ENCODE measurements at places on chromosomes 6 and 20.
A peak's percentile ranks its signal among the peaks of the same experiment; 100 is the strongest.

GRCh38 chr6:47207261-47207660 is 102.4 kb downstream of the TNFRSF21 start:
- no peak for DNase-seq

- DNase-seq = peak; percentile 49
Observed at GRCh38 chr6:5379647-5380242, 118.4 kb downstream of the FARS2 start.

DNA sequence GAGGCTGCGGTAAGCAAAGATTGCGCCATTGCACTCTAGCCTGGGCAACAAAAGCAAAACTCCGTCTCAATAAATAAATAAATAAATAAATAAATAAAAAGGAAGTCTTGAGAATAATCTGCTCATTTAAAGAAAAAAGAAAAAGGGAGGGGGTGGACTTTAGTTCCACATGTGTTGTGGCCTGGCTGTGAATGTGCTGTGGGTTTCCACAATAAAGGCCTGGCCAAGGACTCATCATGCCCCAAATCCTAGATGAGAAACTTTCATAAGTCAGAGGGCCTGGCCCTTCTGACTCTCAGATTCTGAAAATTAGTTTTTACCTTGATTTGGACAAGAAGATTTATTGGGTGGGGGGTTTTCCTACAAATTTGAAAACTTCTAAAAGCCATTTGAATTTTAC is 48.4 kb downstream of the RIOK1 start:
- no peak for DNase-seq

DNA sequence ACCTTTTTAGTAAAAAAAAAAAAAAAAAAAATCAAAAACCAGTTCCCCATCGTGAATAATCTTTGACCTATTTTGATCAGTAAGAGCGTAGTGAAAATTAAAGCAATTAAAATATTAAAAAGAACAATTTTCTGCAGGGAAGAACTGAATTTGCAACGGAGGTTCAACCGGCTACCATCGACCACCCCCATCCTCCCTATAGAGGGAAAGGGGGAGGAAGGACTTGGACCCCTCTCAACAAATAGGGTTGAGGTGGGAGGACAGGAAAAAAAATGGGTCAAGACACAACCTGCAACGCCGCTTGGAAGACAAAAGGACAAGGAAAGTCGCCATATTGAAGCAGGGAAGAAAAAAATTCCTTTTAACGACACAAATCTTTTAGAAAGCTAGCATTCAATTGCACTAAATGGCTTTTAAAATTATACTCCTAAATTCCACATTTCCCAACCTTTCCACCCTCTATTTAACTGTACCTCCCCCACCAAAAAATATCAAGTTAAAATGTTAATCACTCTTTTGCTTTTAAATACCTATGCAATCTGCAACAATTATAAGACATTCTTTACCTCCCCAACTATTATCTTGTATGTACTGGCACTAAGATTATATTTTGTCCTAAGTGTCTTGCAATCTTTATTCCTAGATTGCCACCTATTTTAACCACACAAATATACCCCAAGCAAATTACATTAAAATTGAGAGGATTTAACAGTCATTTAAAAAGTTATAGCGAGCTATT is 1.7 kb downstream of the PPP1R10 start:
- DNase-seq = peak; percentile 51

DNA sequence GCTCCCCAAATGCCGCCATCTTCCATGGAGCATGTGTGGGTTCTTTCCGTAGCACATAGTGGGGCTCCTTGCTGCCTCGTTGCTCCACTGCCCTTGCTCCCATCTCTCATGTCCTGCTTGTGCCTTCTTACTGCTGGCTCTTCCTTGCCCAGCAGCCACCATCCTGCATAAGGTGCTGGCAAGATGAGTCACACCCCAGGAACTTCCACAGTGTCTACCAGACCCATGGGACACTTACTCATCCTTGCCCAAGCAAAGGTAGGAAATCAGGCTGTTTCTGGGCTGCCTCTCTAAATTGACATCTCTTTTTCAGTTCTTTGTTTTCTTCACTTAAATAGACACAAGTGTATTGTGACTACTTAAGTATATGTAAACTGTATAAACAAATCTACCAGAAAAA is 39.4 kb upstream of the RGS17 start:
- DNase-seq = no peak

DNA sequence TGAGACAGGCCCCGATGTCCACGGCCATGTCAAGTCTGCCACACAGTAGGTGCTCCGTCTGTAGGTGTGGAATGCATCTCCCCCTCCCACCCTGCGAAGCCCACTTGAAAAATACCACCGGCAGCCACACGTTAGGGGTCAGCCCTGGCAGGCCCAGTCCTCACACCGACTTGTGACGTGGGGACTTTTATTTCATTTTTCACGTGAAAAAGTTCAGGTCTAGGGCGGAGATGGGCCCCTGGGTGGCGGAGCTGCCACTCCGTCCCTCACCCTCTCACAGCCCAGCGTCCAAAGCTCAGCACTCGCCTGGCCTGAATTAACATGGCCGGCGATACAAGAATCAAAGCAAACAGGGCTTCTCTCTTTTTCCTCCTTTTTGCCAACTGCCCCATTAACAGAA is 3.8 kb upstream of the TUBB1 start:
- DNase-seq = no peak

- no peak for DNase-seq
Observed at GRCh38 chr6:144405163-144405562, 120.0 kb downstream of the UTRN start.

GRCh38 chr20:61846741-61847419 is 218.8 kb downstream of the TAF4 start:
- DNase-seq = no peak

DNA sequence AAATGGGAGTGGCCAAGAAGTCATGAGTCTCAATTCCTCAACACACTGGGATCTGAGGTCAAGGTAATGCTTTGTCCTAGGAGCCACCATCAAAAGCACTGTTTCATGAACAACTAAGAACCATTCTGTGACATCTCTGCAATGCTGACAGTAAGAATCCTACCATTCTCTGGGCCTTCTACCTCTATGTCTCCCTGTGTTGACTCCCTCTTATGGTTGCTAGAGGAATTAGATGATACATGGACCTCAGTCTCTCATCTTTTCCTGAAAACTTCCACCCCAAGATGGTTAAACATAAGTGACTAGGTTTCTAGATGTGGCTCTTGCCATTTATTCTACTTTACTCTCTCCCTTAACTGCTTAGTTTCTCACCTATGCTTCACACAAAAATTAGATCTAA is 9.1 kb downstream of the MTRF1L start:
- no peak for DNase-seq

GRCh38 chr6:46184114-46184513 is 13.3 kb upstream of the ENPP5 start:
- DNase-seq = no peak

GRCh38 chr20:19652591-19653026 is 105.4 kb upstream of the RIN2 start:
- DNase-seq = no peak

DNA sequence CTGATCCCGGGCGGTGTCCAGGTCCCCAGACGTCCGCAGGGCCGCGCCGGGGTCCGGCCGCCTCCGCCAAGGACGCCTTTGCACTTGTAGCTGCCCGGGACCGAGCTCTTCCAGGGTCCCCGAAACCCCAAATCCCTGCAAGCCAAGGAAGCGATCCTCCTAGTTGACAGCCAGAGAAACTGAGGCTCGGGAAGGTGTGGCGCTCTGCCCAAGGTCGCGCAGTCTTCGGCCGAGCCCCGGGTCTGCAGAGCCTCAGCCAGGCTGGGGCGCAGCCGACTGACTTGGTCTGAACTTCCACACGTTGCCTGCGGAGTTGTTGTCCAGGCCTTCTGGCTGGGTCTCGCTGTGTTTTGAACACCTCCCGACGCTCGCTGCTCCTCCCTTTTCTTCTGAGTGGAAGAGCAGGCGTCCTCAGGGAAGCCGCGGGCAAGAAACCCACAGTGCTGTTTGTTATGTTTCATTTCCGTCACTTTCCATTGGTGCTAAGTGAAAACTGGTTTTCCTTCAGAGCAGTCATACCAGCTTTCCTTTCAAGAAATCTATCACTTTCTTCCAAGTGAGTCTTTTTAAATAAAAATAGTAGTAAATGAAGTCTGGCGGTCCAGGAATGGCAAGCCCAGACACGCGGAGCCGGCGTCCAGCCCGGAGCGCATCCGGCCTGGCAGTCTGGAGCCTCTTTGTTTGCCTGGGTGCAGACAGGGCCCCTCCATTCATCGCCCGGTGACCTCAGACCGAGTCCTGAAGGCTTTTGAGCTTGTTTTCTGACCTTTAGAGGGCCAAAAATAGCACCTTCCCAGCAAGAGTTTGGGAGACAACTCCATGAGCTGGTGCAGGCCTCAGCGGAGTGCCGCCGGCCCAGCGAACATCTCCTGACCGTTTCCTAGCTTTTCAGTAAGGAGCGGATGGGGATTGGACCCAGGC is 698 bp downstream of the FAM210B start:
- no peak for DNase-seq

DNA sequence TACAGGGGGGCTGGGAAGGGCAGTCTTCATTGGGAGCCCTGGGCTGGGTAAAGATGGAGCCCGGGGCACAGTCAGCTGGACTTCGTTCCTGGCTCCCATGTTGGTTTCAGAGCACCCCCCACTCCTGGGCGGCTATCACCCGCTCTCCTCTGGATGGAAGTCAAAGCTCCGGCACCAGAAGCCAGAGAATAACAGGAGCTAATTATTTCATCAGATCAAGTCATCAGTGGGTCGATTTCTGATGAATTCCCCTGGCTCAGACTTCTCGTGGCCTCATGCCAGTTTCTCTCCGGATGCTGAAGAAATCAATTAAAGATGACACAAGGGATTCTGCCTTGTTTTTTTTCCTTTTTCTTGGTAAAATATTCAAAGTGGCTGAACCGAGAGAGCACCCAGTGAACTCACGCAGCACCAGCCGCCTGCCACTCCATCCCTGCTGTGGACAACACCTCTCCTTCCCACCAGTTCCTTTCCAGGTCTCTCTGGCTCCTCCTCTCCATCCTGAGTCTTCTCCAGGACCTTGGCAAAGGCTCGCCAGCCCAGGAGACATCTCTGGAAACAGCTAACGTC is 22.5 kb downstream of the SULF2 start:
- no peak for DNase-seq

DNA sequence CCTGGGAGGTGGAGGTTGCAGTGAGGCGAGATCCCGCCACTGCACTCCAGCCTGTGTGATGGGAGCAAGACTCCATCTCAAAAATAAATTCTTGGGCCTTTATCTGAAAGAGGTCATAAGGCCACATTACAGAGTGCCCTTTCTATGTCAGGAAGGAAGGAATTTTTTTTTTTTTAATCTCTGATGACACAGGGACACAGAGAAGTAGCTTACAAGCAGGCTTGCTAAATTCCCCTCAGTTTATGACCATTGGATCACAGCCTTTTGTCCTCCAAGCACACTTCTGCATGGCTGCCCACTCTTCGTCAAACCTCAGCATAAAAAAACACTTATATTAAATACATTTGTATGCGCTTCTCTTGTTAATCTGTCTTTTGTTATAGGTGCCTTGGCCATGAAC is 7.5 kb upstream of the IFNGR1 start:
- no peak for DNase-seq

DNA sequence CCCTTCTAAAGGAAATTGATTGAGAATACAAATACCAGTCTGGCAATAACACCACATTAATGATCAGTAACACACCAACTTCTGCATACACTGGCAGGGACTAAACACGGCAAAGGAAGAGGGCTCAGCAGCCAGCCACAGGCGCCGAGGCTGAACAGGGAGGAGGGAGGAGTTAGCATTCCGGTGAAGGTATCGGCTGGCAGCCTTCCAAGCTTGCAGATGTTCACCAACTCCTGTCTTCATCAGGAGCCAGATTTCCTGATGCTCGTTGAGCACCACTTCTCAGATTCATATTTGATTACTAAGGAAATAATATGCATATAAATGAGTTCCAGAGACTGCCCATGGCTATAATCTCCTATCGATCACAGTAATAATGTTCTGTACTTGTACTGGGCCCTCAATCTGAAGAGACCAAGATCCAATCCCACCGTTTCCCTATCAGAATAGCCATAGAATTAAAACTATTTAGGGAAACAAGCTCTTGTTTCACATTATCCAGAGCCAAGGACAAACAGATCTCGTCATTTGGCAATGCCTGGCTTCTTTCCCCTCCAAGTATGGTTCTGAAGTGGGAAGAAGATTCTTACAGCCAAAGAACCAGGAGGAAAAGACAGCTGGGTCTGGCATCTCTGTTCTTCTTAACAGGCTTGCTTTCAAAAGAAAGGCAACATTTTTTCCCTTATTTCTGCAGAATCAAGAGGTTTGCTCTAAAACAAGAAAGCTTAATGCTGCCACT is 42.2 kb downstream of the GFOD1 start:
- DNase-seq = no peak

DNA sequence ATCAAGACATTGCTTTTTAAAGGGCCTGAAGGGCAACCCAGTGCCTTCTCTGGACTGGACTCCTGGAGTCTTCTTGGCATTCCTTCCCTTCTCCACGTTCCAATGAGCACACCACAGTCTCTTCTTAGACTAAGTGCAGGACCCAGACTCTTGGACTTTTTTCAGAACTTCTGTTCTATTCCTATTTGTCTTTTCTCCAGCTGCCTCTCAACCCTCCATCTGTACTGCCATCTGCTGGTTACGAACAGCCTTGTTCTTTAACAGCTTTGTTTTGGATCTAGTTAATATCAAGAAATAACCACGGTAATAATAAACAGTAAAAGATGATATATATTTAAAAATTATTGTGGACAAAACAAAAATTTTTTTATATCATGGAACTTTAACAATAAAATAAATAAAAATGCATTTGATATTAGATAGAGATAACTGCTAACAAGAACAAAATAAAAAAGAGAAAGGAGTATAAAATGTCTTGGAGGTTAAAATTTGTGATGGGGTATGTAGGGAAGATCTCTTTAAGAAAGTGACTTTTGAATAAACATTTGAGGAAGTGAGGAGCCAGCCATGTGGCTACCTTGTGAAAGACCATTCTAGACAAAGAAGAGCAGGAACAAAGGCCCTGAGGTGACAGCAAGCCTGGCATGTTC is 105.1 kb upstream of the HCRTR2 start:
- DNase-seq = peak; percentile 66

GRCh38 chr6:5746053-5746758 is 260.5 kb downstream of the NRN1 start:
- no peak for DNase-seq

DNA sequence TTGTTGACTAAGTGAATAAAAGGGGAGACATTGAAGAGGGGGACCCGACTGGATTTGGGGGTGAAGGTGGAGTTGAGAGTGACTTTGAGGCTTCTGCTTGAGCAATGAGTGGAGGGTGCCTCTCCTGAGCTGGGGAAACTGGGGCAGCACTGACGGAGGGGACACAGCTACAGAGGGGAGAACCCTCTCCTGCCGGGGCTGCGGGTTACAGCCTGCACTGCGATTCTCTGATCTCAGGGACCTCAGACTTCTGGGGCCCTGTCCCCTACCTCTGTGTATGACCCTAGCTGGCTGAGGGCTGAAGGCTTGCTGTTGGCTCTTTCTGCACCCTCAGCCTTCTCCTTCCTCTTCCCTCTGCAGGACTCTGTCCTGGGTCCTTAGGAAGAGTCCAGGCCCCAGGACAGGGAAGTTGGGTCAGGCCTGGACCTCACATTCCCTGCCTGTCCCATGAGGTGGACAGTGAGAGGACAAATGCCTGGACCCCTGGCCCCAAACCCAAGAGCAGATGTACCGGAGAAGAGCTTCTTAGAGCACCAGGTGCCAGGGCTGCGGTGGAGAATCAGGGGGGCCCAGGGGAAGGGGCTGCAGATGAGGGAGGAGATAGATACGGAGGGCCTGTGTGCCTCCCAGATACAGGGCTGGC is 13.7 kb upstream of the FAM110A start:
- DNase-seq = no peak

GRCh38 chr20:44600758-44601201 is 18.4 kb downstream of the PKIG start:
- DNase-seq = no peak

- no peak for DNase-seq
Observed at GRCh38 chr6:43451348-43451747, 4.0 kb downstream of the DLK2 start.

- DNase-seq = no peak
Observed at GRCh38 chr20:47126709-47127108, 229.8 kb downstream of the ZMYND8 start.

All from bone marrow (tissue), 2 donors.